COR-L47 (cell line): ENCODE measurements at places on chromosomes 12 and 14.

DNA sequence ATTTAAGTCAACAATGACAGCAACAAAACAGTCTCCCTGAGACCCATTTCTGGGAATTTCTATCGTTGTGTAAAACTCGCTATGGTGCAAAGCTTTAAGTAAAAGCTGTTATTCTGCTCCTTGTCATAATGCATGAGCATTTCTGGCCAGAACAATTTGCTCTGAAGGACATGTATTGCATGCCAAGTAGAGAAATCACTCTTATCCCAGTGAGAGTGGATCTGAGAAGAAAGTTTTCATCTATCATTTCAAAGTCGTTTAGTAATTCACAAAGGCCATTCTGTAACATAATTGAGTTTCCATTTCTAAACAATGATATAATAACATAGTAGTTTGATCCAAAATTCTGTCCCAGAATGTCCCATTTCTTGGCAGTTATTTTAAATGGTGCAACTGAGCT, 86.6 kb downstream of the TBC1D30 start:
- DNase-seq = no peak

DNA sequence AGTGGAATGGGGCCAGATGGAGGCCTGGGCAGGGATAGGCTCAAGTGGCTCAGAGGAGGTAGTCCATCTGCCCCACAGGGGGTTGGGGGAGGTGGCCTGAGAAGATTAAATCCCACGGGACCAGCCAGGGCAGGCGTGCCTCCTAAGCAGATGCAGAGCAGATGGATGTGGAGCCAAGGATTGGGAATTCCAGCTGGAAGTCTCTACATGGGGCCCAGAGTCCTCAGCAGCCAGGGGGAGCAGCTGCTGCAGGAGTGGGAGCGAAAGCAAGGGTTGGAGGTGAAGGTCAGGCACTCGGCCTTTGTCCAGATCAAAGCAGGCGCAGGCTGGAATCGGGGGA, 42.4 kb upstream of the VRK1 start:
- DNase-seq = peak; percentile 55

GRCh38 chr12:2492236-2492635, 302.5 kb upstream of the FKBP4 start:
- DNase-seq = no peak

- DNase-seq = no peak
These were observed 156.0 kb downstream of the TMTC3 start for GRCh38 chr12:88298014-88298682.

DNA sequence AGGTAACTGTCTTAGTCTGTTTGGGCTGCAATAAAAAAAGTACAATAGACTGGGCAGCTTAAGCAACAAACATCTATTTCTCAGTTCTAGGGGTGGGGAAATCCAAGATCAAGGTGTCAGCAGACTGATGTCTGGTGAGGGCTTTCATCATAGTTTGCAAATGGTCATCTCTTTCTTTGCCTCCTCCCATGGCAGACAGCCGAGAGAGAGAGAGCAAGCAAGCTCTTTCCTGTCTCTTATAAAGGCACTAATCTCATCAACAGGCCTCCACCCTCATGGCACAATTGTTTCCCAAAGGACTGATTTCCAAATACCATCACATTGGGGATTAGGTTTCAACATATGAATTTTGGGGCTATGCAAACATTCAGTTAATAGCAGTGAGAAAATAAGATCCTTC, 445.6 kb upstream of the FLRT2 start:
- DNase-seq = no peak

DNA sequence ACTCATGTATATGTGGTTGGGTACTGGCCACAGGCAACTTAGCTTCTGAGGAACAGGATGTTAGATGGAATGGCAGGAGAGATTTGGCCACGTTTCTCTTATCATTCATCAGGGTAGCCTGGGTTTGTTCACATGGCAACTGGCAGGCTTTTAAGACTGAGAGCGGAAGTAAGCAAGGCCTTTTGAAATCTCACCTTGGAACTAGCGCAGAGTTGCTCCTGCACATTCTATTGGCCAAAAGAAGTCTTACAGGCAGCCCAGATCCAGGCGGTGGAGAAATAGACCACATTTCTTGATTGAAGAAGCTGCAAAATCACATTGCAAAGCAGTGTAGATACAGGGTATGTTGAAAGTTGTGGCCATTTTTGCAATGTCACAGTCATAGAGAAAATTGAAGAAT, 3.7 kb downstream of the CLEC4A start:
- DNase-seq = no peak

GRCh38 chr14:94100847-94101246, 9.7 kb upstream of the IFI27 start:
- no peak for DNase-seq

GRCh38 chr14:90666571-90666970, 149.7 kb downstream of the TTC7B start:
- no peak for DNase-seq

GRCh38 chr14:105852378-105853088, 326.1 kb downstream of the TMEM121 start:
- DNase-seq = no peak

DNA sequence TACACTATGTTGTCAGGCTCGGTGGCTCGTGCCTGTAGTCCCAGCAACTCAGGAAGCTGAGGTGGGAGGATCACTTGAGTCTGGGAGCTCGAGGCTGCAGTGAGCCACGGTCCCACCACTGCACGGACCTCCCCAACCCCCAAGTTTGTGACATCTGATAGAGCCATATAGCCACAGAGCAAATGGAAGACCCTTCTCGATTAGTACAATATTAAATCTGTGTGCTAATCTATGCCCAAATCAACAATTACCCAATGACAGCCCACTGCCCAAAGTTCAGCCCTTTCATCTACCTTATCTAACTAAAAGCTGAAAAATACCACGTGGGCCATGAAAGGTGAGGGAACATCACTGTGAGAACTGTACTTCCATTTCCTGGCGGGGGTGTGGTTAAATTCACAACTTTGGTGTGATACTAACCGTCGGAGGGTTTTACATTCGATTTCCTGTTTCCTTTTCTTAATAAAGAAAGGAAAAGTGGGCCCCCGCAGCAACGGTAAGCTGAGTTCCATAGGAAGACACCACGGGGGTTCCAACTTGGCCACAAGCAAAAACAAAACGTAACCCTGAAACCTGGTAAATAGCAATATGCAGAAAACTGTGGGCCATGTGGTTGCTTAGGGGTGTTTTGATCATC, 31.2 kb upstream of the FOS start:
- no peak for DNase-seq

DNA sequence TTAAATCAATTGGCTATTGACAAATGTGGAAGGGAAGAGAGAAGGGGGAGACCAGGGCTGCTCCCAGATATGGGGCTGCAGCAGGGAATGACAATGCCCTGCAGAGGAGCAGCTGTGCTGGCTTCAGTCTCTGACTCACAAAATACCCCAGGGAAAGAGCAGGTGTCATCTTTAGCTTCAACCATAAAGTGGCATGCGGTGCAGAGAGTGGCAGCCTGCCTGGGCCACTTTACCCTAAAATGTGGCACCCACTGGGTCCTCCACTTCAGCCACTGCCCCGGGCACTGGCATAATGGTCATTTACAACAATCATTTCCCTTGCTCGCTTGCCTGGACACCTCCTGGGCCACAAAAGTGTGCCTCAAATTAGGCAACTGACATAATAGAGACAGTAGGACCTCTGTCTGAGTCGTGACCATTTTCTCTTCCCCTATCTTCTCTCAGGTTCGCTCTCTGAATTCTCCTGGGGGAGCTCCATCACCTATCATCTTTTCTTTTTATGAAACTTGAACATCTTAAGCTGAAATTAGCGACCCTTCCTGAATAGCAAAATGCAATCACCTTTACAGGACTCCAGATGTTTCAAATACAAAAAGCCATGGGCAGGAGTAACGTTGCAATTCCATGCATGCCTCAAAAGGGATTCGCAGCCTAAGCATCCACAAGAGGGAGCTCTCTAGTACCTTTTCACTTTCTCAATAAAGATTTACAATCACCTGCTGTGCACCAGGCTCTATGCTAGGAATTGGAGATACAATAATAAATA, 179.9 kb upstream of the ATF7IP start:
- DNase-seq = peak; percentile 36

DNA sequence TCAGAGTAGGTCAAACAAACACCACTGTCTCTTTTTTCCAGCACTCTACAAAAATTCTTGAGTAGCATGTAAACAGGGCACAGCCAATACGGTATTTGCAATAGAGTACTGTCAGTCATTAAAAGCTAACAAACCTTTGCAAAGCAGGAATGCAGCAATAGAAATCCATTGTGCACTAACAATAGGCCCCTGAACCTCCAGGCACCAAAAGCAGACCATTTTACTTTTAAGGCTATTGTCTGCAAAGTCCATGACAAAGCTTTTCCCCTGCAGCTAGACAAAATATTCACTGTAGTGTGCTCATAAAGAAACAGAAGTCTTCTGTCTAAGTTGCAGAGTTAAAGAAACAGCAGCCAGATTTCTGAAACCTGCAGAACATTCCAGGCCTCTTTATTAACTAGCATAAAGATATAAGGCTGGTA, 191.9 kb downstream of the SOX5 start:
- DNase-seq = peak; percentile 2

- DNase-seq = peak; percentile 20
These were observed 527.3 kb upstream of the CCDC196 start for GRCh38 chr14:65958664-65959562.

DNA sequence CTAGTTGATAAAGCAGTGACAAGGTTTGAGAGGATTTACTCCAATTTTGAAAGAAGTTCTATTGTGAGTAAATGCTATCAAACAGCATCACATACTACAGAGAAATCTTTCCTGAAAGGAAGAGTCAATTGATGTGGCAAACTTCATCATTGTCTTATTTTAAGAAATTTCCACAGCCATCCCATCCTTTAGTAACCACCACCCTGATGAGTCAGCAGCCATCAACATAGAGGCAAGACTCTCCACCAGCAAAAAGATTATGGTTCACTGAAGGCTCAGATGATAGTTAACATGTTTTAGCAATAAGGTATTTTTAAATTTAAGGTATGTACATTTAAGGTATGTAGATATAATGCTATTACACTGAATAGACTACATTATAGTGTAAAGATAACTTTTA, 122.1 kb upstream of the ARHGAP5 start:
- no peak for DNase-seq

- DNase-seq = no peak
These were observed 906 bp downstream of the MARK3 start for GRCh38 chr14:103385929-103386712.

DNA sequence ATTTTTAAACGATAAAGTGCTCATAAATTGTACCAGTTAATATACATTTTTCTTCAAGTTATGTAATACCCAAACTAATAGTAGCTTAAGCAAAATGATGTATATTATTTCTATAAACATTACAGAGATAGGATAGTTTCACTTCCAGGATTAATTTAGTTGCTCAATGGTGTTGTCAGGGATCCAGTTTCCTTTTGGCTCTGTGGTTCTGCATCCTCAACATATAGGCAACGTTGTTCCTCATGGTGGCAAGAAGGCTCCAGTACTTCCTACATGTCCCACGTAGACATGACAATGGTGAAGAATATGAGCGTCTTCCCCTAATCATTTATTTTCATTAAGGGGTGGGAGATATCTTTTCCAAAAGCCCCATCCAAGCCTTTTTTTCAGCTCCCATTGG, 60.7 kb upstream of the DCD start:
- DNase-seq = no peak

- DNase-seq = no peak
These were observed 43.8 kb downstream of the MED13L start for GRCh38 chr12:116233669-116234068.

GRCh38 chr14:89489761-89490437, 72.9 kb upstream of the FOXN3 start:
- DNase-seq = no peak

DNA sequence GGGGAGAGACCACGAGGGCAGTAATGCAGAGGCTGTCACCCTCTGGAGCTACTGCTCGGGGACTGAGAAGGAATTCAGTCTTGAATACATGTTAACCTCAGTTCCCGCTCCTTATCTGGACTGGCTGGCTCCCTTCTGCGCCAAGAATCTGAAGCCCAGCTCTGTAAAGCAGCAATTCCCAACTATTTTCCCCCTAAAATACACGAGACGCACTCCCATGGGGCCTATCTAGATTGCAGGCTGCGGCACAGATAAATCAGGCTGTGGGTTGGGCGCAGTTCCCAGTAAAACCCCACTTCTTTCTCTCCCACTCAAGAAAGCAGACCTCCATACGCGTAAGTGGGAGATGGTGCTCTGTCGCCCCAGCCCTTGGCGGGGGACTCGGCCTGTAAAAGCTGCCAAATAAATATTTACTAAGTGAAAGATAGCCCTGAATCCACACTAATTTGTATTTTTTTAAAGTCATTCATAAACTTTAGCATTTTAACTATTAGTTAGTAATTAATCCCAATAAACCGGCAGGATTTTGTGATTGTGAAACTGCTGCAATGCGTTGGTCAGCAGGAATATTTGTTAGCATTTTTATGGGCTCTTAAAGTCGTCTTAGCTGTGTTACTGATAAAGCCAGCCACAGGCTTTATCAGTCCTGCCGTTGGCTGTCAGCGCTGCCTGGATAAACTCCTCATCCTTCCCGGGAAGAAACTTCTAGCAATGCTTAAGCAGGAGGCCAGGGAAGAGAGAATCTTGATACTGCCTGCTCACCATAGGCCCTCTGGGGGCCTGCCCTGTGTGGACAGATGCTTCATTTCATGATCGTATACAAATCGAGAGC, 17.8 kb downstream of the FBXL14 start:
- DNase-seq = no peak

- DNase-seq = no peak
These were observed 28.2 kb downstream of the TTC8 start for GRCh38 chr14:88852632-88853031.

GRCh38 chr14:100429537-100429936, 106.4 kb downstream of the SLC25A47 start:
- no peak for DNase-seq

DNA sequence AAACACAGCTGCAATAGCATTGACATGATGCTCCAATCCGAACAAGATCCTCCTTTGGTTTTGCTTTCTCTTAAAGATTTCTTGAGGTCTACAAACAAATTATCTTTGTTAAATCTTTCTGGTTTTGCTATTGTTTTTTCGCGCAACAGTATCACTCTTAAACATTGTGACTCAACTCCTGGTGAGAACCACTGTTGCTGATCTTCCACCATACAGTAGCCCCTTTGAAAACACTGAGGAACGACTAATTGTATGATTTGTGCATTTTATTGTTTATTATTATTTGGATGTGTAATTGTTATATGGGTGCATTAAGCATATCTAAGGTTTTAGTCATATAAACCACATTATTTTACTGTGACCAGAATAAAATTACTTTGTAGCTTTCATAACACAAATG, 282.8 kb downstream of the EGLN3 start:
- DNase-seq = no peak

DNA sequence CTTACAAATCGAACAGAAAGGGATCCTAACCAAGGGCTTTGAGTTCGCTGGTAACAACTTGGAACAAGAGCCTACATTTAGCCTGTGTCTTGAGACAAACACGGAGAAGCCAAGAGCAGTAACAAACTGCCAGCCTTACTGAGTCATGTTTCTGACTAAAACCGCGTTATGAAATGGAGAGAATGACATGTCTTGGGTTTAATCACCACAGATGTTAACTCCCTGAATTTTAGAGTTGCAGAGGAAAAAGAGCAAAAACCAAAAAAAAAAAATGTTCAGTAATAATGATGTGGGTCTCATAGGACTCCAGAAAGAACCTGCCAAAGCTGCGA, 1.0 kb downstream of the BLTP3B start:
- DNase-seq = no peak
